ENCODE measurements at places on chromosomes 1 and 21. TPM values are rescaled to one million over a fixed set of nuclear protein-coding genes. Genes with fewer than 3 reads are reported as not detected.

- no peak for DNase-seq
These were observed 177.0 kb downstream of the CLIC6 start for GRCh38 chr21:34845521-34846451.

Gene CD55
- 121 TPM for total RNA-seq

Gene C1QTNF12
- 0.76 TPM for total RNA-seq

GRCh38 chr1:1290238-1290731 lies 10.0 kb downstream of the SCNN1D start:
- no peak for DNase-seq

DNA sequence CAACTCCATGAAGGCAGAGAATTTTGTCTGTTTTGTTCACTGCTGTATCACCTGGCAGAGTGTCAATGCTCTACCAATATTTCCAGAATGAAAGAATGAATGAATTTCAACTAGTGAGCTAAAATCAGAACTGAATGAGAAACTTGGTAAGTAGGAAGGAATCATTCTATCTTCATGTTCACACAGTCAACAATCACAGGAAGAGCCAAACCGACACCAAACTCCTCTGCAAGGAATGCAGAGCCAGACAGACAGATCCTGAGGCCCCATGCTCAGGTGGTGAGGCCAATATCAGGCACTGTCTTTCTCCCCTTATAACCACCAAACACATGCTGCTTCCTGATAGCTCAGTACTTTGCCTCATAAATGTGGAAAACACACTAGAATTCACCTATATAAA lies 139.1 kb downstream of the SLC45A1 start:
- DNase-seq = no peak

DNA sequence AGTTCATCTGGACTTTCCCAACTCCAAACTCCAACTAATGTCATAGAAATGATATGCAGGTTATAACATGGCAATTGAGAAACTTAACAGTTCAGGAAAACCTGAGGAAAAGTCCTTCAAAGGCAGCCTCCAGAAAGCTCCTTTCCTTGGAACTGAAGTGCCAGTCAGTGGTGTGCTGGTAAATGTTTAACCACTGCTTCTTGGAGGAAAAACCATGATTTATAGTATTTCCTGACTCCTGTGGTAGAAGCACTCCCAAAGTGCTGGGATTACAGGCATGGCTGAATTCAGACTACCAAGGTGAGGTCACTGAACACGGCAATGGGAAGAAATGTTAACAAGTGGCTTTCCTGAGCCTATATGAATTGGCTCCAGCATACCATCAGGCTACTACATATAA lies 26.7 kb upstream of the ZNHIT6 start:
- no peak for DNase-seq

GRCh38 chr1:3287656-3288160 lies 166.8 kb upstream of the ARHGEF16 start:
- DNase-seq = no peak

DNA sequence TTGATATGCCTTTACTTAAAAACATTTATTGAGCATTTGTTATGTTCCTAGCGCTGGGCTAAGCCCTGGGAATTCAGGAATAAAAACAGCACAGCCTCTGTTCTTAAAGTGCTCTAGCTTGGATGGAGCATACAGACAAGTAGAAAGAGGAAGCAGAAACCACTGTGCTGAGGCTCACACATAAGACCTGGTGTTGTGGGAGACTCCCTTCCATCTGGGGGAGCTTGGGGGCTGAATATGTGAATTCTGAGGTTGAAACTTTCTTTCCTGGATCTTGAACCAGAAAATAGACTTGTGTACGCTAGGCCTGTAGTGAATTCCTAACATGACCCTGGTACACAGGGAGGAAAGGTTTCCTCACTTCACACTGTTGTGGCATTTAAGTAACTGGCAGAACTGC lies 209.9 kb downstream of the ZNF326 start:
- DNase-seq = no peak

- DNase-seq = no peak
These were observed 40.5 kb downstream of the EPHB2 start for GRCh38 chr1:22751124-22751531.

DNA sequence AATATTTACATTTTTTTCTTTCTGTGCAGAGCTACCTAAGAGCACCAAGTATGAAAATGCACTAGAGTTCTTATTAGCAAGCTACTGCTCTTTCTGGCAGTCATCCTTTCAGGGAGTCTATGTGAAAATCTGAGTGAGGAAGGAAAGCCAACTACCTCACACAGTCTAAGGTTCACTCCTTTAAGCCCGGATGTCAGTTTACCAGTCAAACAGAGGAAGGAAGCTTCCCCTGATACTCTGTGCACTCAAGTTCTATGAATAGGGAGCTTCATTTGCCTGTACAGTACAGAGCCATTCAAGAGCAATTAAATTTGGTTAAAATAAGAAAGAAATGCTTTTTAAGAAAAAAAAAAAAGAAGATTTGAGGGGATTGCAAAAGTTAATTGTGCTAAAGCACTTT lies 6.9 kb downstream of the COL11A1 start:
- DNase-seq = no peak

Gene SV2A
- total RNA-seq = 2.6 TPM

- DNase-seq = no peak
These were observed 360.8 kb downstream of the GPATCH2 start for GRCh38 chr1:217270101-217270500.

- DNase-seq = no peak
These were observed 246.0 kb downstream of the RPS6KC1 start for GRCh38 chr1:213297021-213297420.

DNA sequence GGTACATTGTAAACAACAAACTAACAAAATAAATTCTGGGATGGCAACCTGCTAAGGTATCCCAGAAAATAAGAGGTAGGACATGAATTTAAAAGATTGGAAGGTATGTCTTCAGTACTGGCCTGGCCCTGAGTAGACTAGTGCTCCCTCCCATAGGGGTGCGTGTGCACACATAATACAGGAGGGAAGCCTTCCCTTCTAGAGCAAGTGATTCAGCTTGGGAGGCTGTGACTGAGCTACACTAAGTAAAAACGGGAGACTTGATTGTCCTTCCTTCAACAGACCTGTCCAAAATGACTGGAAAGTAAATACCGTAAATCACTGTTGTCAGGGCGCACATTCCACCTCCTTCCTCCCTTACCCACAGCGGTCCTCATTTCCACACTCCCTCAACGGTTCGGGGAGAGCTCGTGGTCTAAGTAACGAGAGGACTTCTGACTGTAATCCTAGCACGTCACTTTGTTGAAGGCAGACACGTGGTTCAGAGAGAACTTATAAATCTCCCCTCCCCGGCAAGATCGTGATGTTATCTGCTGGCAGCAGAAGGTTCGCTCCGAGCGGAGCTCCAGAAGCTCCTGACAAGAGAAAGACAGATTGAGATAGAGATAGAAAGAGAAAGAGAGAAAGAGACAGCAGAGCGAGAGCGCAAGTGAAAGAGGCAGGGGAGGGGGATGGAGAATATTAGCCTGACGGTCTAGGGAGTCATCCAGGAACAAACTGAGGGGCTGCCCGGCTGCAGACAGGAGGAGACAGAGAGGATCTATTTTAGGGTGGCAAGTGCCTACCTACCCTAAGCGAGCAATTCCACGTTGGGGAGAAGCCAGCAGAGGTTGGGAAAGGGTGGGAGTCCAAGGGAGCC lies at the start of gene TGFB2:
TGFB2 (plus strand) TSS at position 523 of the 859 bp plus-strand sequence. CDS start 1,366 bp downstream, outside the sequence.
- DNase-seq = no peak

- DNase-seq = peak; percentile 44
These were observed 42.6 kb upstream of the PTGS2 start for GRCh38 chr1:186722711-186723309.

DNA sequence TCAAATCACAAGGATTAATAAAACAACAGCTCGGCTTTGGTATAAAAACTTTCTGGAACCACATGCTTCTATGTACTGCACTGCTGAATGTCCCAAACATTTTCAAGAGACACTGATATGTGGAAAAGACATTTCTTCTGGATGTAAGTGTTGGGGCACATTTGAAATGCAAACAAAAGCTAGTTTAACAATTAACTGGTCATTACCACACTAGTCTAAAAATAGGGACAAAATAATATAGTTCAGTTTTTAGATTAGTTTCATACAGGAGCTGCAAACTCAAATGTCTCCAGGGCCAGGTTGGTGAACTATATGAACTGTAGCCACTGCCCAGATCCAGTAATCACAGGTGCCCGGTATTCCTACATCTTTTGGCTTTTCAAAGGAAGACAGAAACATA lies 3.2 kb downstream of the IL23R start:
- no peak for DNase-seq

DNA sequence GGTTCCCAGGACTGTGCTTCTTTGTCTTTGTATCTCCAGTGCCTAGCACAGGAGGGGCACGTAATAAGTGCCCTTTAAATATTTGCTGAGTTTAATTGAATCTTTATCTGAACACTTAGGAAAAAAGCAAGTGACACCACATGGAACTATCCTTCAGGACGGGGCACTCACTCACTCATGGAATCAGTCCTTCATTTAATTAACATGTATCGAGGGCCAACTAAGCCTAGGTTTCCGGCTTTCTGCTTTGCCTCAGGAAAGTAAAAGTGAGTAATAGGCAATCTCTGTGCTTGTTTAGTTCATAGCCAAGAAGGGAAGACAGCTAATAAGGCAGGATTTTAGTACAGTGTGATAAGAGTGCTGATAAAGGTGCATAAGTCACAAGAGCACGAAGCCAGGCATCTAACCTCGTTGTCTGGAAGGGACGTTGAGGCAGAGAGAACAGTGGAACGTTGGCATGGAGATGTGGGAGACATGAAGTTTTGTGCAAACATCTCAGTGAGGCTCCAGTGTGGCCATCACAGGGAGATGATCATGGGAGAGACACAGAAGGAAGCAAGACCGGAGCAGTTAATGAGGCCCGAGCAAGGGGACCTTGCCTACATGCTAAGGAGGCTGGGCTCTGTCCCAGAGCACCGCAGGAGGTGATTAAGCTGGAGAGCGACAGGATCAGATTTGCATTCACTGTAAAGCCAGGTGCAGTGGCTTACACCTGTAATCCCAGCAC lies 54.1 kb upstream of the TRIM67 start:
- no peak for DNase-seq

Gene PBX1
- 8.7 TPM for total RNA-seq

- DNase-seq = no peak
These were observed 3.1 kb downstream of the ENO1 start for GRCh38 chr1:8875216-8875861.

Gene RAB3B
- 11.4 TPM for total RNA-seq

DNA sequence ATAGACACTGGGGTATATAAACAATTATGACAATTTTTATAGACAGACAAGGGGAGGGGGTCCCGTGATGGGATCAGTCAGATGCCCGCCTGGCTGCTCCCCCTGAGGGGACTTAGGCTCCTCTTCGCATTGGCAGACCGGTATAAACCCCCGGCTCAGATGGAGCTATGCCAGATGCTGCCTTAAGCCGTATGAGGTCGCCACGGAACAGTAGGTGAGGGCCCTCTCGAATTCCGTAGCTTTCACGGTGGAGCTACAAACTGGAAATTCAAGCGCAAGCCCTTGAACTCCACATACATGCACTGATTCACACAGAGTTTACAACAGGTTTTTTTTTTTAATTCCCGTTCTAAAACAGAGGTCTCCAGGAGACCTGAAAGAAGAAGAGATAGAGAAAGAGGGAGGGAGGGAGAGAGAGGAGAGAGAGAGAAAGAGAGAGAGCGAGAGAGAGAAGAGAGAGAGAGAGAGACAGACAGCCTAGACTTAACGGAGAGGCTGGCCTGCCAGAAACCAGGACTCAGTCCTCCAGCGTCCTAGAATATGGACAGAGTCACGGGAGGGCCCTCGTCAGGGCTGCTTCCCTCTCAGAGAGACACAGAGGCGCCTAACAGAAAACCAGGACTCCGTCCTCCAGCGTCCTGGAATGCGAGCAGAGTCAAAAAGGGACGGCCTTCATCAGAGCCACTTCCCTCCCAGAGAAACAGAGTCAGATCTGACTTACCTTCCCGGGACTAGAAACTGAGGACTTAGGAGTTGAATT lies 24.4 kb upstream of the TMEM54 start:
- DNase-seq = no peak

DNA sequence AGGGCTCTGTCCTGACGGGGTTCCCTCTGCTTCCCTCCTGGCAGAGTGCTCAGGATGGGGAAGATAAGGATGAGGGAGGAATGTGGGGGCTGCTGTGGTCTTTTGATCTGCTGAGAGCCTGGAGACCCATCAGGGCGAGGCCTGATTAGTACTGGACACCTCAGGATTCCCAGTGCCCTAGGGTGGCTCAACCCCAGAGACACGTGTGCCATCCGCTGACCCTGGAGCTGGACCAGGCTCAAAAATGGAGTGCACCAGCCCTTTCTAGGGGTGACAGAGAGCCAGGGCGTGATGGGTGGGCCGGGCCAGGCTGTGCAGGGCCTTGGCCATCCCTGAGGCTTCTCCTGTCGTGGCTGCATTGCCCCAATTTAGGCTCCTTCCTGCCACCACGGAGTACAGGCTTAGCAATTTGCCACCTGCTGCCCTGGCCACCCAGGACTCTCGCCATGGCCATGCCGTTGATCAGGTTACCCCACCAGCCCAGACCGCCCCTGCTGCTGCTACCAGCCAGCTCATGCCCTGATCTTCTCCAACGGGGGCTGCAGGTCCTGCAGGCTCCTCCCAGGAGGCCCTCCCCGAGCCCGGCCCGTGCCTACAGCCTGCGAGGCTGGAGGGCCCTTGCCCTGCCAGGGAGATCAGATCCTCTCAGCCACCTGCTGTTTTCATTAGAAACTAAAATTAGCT lies 9.5 kb downstream of the WNT4 start:
- no peak for DNase-seq

DNA sequence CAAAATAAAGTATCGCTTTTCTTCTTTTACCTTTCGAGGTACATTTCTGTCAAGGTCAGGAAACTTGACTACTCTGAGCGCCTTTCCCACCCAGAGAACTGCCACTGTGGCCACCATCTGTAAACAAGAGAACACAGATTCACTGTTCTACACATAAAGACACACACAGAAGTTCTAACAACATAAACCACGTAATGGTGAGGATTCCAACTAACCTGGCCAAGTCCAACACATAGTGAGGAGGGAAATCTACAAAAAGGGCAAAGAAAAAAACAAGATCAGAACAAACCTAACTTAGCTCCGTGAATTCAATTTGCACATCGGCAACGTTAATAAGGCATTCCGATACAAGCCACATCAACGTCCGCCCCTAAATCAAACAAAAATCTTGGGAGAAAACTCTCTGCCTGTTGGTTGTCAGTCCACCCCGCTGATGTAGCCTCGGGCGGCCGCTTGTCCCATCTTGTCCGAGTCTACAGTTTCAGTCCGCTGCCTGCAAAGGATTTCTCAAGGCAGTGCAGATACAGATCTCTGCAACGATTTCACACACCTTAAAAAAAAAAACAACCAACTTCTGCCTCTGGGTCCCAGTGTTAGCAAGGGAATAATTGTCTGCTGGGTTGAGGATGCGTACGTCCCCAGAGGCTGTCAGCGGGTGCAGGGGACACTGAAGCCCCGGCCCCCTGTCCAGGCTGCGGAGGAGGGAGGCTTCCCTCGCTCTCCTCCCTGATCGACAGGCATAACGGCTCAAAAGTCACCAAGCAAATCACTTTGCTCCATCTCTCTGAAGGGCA lies 1.0 kb downstream of the SLC35D1 start:
- no peak for DNase-seq

- DNase-seq = no peak
These were observed 24.0 kb downstream of the TCEA3 start for GRCh38 chr1:23400324-23401114.

Gene CLIC6
- total RNA-seq = 0.15 TPM

Measured in glomerular endothelial cell (primary cell).